ENCODE measurements at places on chromosomes 16 and 17. TPM values are rescaled to one million over a fixed set of nuclear protein-coding genes. Genes with fewer than 3 reads are reported as not detected.

- no peak for DNase-seq
Measured at GRCh38 chr17:77479372-77480198, 338.8 kb downstream of the SEC14L1 start.

DNA sequence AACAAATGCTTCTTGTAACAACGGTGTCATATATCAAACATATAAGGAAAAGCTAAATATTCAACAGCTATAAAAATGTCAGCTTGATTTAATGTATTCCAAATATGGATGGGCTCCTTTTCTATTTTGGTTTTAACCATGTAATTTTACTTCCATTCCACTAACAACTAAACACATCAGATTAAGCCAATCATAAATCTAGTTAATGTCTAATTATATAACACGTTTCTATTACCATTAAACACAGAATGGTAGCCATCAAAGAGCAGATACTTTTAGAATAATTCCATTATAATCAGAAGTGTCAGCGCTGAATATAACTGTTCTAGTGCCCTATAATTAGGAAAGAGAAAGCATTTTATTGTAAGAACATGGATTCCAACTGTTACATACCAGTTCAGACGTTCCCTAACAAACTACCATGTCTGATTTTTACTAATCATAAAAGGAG lies 10.0 kb downstream of the CMC2 start:
- DNase-seq: no peak

DNA sequence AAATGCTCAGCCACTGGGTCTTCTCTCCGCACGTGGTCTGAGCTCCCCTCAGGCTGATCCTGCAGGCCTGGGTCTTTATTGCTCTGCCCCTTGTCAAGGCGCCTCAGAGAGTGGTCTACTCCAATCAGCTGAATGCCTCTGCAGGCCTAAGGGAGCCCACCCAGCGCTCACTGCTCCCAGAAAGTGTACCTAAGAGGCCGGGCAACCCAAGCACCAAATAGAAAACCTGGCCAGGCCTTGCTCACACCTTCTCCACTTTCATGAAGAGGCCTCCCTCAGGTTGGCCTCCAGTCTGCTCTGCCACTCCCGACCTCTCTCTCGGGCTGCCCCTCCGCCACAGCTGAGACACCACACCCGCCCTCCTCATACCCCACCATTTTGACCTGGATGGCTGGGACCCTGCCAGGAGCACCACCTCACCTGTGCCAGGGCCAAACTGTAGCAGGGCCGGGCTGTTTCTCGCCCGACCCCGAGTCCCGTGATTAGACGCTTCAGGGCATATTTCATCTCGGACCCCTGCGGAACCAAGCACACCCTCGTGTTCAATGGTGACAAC lies 665 bp downstream of the MYBBP1A start:
- DNase-seq: no peak

DNA sequence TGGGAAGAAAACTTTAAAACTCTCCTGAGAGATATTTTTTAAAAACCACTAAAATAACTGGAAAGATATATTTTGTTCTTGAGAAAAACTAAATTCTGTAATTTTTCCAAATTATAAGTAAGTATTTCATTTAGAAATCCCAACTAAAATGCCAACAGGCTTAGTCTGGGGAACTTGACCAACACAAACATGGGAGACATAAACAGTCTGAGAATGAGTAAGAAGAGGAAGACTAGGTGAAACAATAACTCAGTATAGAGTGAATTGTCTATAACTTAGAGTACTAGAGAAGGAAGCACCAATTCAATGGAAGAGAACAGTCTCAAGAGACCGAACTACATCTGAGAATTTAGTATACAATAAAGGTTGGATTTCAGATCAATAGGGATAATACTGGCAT lies 2.9 kb downstream of the CMTM1 start:
- DNase-seq: peak; percentile 31

CCL16 gene
- total RNA-seq: not detected

MYH8 gene
- 0.11 TPM for total RNA-seq

PRAC2 gene
- total RNA-seq: not detected
